ENCODE measurements at places on chromosomes 12 and 14.

DNA sequence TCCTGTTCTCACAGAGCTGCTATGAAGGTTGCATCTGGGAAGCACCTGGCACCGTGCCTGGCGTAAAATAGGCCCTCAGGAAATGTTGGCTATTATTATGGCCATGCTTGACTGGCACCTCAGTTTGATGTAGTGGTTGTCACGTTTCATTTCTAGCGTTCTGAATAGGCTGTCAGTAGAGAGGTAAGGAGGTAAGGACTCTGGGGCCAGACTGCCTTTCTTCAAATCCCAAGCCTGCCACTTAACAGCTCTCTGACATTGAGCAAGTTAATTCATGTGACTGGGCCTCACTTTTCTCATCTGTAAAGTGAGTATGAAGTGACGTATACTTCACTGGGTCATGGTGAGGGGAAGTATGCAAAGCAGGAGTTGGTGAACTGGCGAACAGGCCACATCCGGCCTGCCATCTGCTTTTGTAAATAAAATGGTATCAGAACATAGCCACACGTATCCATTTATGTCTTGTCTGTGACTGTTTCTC lies 196.2 kb downstream of the CACNA1C start:
- peak; percentile 75 for DNase-seq

DNA sequence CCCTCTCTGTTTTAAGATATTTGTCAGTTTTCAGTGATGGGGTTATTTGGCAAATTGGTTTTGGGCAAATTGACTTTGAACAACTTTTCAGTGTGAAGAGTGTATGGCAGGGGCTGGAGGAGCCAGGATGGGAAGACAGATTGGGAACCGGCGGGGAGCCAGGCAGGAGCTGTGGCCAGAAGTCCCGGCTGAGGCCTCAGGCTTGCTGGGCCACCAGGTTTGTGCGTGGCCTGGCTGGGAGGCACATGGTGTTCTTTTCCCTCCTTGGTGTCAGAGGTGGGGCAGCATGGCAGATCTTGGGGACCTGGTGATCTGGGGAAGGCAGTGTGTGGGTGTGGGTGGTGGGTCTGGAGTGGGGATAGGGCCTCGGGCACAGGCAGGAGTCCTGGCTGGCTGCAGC lies 61.1 kb downstream of the SLC25A47 start:
- DNase-seq, result no peak

GRCh38 chr12:121537814-121538698 lies 42.8 kb downstream of the KDM2B start:
- peak; percentile 18 for DNase-seq

GRCh38 chr12:75483431-75483830 lies 2.9 kb downstream of the GLIPR1 start:
- DNase-seq, result peak; percentile 29

DNA sequence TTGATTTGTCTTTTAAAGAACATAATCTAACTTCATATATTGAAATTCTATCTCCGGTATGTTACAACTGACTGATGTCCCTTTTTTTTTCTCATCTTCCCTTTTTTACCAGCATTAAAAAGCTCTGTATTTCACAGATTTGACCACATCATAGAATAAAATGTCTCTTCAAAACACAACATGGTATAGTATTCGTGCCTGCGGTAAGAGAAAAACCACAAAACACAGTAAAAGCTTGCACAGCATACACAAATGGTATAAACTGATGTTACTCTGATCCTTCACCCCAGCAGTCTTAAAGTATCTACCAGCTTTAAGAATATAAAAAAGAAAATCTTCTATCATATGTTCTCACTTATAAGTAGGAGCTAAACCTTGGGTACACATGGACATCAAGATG lies 83.4 kb downstream of the HECTD1 start:
- no peak for DNase-seq

DNA sequence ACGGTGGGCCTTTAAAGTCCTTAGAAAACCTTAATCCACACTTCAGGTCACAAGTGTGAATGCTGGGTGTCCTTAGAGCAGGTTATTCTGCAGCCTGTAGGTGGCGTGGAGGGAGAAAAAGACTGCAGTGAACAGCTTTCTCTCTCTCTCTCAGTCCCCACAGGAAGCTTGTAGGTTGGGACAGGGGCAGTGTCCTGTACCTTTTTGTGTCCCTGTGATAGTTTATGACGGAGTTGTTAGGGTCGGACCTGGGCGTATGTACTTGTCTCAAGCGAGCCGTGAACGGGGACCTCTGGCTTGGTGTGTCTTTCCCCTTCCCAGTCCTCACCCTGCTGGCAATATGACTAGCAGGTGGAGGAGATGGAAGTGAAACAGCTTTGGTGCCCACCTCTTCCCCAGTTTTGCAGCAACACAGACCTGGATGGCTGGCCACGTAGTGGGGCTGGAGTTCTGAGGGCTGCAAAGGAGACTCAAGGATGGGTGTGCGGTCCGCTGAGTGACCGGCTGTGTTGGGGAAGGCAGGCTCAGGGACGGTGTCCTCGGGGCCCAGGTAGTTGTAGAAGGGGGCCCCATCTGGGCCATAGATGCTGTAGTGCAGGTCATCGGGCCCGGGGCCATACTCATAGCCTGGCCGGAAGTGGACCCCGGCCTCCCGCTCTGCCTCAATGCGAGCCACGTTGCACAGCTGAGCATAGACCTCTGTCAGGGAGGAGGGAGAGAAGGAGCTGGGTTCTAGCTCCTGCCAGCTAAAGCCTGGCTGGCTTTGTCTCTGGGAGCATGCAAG lies 8.9 kb downstream of the ISCA2 start:
- DNase-seq, result peak; percentile 33

GRCh38 chr12:128856035-128856790 lies 2.9 kb downstream of the GLT1D1 start:
- DNase-seq, result no peak

DNA sequence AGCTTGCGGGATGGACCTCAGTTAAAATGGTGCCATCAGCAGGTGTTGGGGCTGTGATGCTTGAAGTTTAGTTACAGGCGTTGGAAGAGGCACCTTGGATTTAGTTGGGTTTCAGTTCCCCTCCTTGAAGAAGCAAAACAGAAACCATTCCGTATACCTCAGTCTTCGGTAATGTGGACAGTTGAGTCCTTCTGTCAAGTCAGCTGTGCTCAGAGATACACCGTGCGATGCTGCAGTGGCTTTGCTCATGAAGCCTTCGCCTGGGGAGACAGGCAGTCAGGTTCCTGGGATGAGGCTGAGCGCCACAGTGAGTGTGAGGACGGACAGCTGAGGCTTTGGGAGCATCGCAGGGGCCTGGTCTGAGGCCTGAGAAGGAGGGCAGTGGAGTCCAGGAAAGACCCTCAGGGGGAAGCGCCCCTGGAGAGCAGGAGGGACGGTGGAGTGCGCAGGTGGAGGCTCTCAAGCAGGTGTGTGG lies 7.4 kb downstream of the RAN start:
- DNase-seq, result no peak

DNA sequence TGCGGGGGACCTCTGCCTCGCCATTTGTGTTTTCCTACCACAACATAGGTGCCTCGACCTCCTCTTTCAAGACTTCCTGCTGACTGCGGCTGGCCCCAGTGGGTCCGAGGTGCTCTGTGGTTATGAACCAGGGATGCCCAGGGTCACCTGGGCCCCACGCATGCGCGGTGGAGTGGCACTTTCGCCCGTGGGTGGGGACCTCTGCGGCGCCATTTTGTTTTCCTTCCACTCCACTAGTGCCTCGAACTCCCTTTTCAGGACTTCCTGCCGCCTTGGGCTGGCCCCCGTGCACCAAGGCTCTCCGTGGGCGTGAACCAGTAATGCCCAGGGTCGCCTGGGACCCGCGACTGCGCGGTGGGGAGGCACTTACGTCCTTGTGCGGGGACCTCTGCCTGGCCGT lies 351.6 kb downstream of the ALG10 start:
- no peak for DNase-seq

- no peak for DNase-seq
Observed at GRCh38 chr12:42525444-42525843, 64.1 kb downstream of the PRICKLE1 start.

- DNase-seq, result no peak
Observed at GRCh38 chr12:68410018-68410660, 78.0 kb upstream of the MDM1 start.

DNA sequence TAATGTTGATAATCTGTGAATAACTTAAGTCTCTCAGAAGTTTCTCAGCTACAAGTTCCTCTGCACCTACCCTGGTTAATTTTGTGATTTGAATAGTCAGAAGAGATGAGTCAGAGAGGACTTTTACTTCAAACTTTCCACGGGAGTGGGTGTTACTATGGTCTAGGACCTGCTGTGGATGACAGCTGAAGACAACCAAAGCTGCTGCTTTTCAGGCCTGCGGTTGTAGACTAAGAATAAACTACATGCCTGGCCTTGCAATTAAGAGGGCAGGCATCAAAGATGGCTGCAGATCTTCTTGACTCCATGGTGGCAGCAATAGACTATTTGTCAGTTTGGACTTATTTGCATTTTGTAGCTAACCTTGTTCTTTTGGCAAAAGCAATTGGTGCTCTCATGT lies 227.1 kb upstream of the KRR1 start:
- DNase-seq, result no peak

DNA sequence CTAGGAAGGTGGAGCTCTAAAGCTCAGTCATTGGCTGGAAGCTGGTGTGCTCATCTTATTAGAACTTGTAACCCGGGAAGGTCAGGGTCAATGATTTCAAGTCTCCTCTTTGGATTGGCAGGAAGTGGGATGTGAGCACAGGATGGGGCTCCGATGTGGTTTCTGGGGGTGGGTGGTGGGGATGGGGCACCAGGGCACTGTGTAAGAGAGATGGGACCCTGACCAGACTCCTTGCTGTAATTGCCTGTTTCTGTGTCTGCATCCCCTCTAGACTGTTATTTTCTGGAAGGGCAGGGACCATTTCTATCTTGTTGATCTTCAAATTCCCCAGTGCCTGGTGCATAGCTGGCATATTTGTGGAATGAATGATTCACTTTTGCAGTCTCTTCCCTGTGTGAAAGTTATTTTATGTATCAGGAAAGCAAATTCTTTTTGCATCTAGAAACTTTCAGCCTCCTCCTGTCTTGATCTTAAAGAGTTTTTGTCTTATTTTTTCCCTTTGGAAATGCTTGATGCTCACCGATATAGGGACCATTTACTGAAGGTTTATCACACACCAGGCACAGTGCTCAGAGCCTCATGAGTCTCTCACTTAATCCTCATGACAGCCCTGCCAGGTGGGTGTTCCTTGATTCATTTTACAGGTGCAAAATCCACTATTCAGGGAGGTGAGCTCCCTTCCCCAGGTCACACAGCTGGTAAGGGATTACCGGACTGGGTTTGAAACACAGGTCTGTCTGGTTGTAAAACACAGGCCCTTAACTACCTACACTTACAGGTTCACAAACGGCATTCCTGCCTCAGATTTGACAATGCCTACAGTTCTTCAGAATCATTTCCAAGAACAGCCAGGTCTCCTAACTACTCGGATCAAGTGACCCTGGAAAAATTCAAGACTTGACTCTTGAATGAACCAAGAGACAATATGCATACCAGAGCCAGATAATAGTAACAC lies 86.9 kb upstream of the IGF1 start:
- DNase-seq, result peak; percentile 95

GRCh38 chr12:68178774-68179439 lies 19.4 kb upstream of the IFNG start:
- DNase-seq, result no peak

- peak; percentile 61 for DNase-seq
Observed at GRCh38 chr12:90940872-90941499, 14.0 kb downstream of the CCER1 start.

DNA sequence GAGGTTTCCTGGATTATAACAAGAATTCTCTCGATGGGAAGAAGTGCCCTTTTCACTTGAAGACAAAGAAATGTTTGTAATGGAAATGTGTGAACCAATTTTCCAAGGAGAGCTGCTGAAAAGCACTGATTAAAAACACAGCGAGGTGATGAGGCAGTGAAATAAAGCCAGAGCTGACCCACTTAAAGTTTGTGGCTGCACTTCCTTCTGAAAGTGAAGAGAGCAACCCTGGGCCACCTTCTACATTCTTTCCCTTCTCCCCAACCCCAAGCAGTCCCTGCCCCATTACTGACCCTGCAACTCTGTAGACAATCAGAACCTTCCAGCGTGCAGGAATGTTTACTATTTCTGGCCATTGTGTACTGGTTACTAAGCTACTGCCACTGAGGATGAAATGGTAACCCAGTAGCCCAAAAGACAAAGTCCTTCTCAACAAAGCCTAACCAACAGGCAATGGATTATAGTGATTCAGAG lies 173.9 kb downstream of the TTC7B start:
- DNase-seq, result no peak

DNA sequence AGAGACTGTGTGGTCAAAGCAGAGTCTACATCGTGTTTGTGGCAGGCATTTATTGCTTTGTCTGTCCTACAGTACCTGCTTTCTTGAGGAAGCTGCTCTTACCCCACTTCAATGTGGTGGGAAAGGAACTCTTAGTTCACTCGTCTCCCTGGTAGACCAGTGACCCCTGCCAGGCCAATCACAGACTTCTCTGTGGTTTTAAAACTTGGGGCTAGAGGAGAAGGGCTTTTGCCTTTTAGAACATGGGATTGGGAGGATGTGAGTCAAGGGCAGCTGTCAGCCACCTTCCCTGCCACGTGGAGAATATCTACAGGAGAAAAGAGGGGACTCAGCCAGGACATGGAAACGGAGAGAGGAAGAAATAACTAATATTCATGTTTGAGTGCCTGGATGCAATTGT lies 36.8 kb upstream of the TMED10 start:
- peak; percentile 31 for DNase-seq

DNA sequence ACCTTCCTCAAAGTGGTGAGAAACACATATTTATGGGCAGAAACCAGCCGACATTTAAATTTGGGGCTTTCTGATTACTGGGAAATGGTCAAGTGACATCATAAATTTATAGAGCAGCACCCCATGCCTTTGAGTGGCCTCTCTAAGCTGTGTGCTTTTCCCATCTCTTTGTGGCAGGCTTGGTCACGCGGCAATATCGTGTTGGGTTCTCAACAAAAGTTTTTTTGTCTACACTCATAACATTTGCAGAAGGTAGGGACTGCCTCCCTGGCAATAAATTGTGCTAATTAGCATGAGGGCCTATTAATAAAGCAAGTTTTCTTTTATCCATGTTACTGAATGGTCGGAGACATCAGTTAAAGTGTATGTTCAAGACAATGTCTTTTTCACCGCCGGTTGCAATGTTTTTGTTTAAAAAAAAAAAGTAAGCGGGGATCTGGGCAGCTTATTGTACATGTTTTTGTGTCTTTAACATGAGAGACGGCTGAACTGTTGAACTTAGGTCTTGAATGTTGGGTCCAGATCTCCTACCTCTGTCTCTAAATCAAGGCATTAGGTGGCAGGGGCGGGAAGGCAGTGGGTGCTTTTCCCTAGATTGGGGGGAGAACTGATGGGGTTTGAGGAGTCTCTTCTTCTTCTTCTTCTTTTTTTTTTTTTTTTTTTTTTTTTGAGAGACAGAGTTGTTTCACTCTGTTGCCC lies 193.3 kb downstream of the PHETA1 start:
- no peak for DNase-seq
